NCI-H2107 (cell line): ENCODE measurements at places on chromosomes 1 and 21.

- DNase-seq, result no peak
These were observed 33.9 kb upstream of the GRIK3 start for GRCh38 chr1:37068260-37068659.

DNA sequence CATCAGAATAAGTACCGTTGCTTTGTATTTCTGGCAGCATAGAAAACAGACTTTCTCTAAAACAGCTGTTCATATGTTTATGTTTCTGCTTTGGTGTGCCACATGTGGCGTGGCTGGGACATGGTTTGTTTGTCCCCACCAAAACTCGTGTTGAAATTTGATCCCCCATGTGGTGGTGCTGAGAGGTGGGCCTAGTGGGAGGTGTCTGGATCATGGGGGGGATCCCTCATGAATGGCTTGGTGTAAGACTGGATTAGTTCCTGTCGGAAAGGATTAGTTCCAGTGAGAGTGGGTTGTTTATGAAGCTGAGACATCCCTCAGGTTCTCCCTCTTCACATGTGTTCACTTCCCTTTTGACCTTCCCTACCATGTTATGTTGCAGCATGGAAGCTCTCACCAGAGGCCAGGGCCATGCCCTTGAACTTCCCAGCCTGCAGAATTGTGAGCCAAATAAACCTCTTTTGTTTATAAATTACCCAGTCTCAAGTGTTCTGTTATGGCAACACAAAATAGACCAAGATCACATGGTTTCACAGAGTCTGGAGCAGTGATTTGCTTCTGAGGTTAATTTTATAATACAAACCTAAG lies 17.9 kb upstream of the H3-3A start:
- no peak for DNase-seq

- DNase-seq, result no peak
These were observed 78.0 kb upstream of the IPO9 start for GRCh38 chr1:201750934-201751333.

GRCh38 chr1:36408479-36408878 lies 10.8 kb upstream of the LSM10 start:
- no peak for DNase-seq

DNA sequence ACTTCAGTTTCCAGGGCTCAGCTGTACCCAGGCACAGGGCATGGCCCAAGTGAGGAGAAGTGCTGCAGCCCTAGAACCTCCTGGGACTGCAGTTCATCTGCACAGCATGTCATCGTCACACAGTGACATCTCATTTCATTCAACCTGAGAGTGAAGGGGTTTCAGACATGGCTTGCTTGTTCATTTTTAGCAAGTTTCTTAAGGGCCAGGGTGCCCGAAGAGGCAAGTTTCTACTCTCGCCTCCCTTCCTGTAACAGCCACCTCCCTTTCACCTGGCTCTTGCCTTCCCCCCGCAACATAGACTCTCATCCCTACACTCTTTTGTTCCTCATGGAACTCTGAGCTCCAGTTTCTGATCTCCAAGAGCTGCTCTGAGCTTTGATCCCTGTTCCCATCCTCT lies 108.1 kb downstream of the C1orf21 start:
- no peak for DNase-seq

DNA sequence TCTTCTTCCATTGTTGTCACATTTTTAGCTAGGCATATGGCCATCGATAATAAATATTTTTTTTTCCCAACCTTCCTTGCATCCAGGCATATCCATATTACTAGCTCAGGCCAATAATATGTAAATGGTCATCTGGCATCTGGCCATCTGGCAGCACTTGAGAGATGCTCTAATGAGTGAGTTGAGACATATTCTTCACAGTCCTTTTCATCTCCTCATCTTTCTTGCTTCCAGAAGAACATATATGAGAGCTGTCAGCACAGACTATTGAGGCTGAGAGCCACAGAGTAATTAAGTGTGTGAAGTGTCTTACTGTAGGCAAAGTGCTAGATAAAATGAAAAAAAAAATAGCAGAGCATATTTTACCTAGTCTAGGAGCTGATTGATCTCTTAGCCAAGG lies 628.4 kb upstream of the TMPRSS15 start:
- no peak for DNase-seq

GRCh38 chr21:43271452-43272020 lies 102.7 kb downstream of the CRYAA start:
- DNase-seq, result no peak

DNA sequence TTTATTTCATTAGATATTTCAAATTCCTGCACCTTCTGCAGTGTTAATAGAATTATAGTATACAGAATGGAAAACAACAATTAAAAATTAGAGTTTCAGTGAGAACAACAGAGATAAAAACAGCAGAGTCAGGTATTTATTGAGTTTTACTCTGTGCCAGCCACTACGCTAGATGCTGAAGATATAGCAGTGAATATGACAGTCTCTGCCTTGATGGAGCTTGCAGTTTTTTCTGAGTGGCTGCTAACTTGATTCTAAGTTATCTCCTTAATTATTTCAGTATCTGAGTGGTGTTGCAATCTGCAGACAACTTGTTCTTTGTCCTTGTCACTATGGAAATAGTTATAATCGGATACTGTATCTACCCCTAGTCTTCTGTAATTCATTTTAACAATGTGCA lies 384.3 kb upstream of the ZRANB2 start:
- DNase-seq, result no peak

DNA sequence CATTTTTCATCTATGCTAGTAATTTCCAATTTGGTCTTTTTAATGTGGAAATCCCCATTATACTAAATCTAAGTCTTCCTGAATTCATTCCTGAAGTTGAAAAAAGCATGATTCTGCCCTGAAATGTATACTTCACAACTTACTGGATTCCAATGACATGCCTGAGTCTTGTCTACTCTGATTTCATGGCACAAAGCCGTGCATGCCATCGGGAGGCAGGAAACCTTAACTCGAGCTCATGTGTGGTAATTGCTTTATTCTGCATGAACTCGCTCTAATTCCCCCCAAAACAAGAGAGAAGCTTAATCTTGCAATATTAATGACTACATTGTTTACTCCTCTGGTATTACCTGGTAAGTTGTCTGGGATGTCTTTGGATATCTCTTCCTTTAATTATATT lies 39.6 kb upstream of the PBX1 start:
- DNase-seq, result no peak

- DNase-seq, result no peak
These were observed 68.2 kb downstream of the ZFYVE9 start for GRCh38 chr1:52210044-52210443.

GRCh38 chr1:206557636-206558473 lies 50.5 kb downstream of the RASSF5 start:
- no peak for DNase-seq

DNA sequence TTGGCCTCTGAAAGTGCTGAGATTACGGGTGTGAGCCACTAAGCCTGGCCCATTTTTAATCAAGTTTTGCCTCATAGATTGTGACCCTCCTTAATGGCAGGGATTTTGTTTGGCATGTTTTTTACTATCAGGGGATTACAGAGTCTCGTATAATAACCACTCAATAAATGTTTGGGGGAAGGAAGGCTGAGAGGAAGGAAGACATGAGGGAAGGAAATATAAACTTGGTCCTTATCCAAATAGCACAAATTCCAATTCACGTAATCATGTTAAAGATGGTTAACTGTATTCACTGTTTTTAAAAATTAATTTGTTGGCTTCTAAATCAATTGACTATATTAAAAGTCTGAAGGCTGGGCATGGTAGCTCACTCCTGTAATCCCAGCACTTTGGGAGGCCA lies 30.9 kb upstream of the SERTAD4 start:
- DNase-seq, result no peak

- no peak for DNase-seq
These were observed 14.1 kb upstream of the DEGS1 start for GRCh38 chr1:224168859-224169380.

GRCh38 chr1:35215346-35215745 lies 22.4 kb upstream of the SFPQ start:
- no peak for DNase-seq

GRCh38 chr1:179952186-179952585 lies 2.4 kb upstream of the CEP350 start:
- no peak for DNase-seq

GRCh38 chr1:229094476-229095311 lies 176.2 kb upstream of the RAB4A start:
- DNase-seq, result no peak

GRCh38 chr1:53600001-53600400 lies 139.0 kb downstream of the GLIS1 start:
- DNase-seq, result no peak

DNA sequence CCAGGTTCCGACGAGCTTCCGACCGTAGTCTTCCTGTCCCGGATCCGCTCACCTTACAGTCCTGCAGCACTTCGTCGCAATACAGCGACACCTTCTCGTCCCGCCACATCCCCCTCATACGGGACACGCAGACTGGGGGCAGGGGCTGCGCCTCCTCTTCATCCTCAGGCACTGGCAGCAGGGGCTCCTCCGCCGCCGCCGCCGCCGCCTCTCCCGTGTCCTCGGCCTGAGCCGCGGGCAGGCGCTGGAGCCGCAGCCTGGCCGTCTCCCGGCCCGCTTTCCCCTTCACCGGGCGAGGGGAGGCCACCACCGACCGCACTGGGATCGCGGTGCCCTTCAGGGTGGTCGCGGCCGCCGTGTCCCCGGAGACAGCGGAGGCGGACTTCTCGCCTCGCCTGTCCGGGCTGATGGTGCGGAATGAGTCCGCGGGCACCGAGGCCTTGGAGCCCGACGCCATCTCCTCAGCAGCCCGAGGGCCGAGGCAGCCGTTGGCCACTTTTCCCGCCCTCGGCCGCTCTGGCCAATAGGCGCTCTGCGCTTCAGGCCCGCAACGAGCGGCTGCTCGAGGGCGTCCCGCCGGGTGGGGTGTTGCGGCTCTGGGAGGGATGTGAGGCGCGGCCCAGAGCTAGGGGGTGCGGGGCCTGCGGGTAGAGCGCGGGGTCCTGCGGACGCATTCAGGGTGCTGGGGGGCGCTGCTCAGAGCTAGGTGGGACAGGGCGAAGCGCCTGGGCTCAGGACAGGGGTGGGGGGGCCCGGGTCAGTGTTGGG lies at the start of gene SHCBP1L:
TSS of gene SHCBP1L (minus strand) at position 490 of the 768 bp plus-strand sequence. CDS start at position 457, 33 bp downstream.
- no peak for DNase-seq

DNA sequence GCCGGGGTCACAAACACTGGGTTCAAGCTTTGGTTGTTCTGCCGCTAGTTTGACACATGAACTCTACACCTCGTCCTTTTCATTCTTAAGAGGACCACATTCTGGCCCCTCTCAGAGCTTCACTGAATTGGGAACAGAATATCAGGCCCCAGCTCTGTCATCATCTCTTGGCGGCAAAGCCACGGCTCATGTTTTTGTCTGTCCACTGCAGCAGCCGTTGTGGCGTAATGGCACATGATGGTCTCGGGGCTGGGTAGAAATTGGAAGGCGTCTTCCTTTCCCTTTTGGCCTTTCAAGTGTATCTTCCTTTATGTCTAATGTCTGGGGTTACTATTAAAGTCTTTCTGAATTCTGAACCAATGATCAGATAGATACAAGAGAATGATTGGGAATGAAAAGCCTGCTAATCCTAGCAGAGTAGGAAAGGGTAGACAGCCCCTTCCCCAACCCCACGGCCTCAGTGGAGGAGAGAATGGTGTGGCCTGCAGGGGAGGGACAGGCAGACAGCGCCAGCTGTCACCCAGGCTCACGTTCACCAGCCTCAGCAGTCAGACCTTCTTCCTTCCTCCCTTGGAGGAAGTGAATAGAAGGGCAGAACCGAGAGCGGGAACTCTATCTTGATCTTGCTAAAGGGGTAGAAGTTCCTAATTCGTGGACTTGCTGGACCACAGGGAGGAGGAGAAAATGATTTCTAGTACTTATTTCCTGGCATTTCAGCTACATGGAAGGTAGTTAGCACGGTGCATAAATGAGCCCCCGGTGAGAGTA lies 498.1 kb downstream of the KIF26B start:
- DNase-seq, result no peak

GRCh38 chr21:17784604-17785402 lies 34.4 kb downstream of the C21orf91 start:
- no peak for DNase-seq
